AG20443 (cell line): ENCODE measurements at places on chromosomes 3 and 15.

DNA sequence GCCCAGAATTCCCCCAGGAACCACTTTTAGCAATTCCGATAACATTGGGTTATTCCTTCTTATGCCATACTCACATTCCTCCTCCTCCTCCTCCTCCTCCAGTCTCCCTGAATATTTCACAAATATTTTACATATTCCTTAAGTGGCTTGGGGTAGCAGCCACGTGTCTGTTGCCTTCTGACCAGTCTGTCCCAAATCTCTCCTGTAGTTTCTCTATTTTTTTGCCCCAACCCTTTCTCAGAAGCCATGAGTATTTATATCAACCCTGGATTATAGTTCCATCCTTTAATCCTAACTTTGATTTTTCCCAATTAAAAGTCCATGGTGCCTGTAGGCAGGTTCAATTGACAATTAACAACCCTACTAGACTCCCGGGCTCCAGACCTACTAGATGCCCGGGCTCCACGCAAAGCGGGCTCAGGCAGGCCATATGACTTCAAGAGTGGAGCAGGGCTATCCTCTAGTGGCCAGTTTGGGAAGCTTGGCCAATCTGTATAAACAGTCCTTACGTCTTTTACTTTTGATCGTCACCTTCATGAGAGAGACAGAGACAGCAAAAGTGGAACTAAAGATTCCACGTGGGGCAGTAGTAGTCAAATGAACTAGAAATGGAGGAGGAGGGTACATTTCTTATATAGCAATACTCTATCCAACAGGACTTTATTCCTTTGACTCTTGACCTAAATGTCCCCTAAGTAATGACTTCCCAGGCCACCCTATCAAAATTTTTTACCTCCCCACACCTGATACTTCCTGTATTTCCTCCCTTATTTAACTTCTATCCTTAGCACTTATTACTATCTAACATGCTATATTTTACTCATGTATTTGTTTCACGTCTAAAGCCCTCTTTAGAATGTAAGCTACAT is 69.7 kb downstream of the USF3 start:
- peak; percentile 76 for DNase-seq

DNA sequence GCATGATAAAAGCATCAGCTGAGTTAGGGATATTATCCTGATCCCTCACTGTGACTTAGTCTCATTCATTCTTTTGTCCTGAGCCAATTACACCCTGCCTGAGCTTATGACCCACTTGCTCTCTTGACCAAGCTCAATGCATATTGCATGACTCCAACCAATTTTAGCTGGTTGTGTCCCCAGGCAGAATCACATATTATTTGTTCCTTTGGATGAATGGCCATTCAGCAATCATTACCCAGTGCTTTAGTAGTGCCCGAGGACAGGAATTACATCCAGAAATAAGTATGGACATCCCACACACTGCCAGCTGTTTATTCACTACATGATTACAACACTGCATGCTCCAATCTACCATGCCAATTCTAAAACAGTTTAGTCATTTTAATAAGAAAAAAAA is 322.5 kb downstream of the ZBBX start:
- no peak for DNase-seq

- DNase-seq, result no peak
These were observed 192.8 kb upstream of the LINGO1 start for GRCh38 chr15:77825546-77825945.

- no peak for DNase-seq
These were observed 275.6 kb downstream of the XXYLT1 start for GRCh38 chr3:194995334-194995733.

- peak; percentile 82 for DNase-seq
These were observed 91.7 kb upstream of the FGF12 start for GRCh38 chr3:192819001-192819569.

GRCh38 chr3:23806534-23807423 is 1.0 kb downstream of the UBE2E1 start:
- peak; percentile 45 for DNase-seq

GRCh38 chr15:66936109-66936860 is 129.1 kb upstream of the SMAD3 start:
- DNase-seq, result peak; percentile 80
